Activated CD4-positive, alpha-beta T cell treated with anti-CD3 and anti-CD28 coated beads, Interleukin-2, amount 10 ng/mL, durations not matched to agents 7 days and 5 days (primary cell): ENCODE measurements at places on chromosomes 5 and 9. TPM values are rescaled to one million over a fixed set of nuclear protein-coding genes. Genes with fewer than 3 reads are reported as not detected.

Gene NRARP
- total RNA-seq: 0.32 TPM

Gene PCDHB5
- total RNA-seq: not detected

Gene PIP5K1B
- total RNA-seq: 0.73 TPM

Gene RGS7BP
- total RNA-seq: not detected

Gene C9orf153
- 0.35 TPM for total RNA-seq

Gene F2RL2
- total RNA-seq: not detected

GRCh38 chr9:127210851-127211730 is 53.5 kb upstream of the GARNL3 start:
- DNase-seq: no peak
- H3K4me1 ChIP-seq: peaks cover 3% of the 10 kb centered on the region
- H3K4me3 ChIP-seq: no peak overlapping the region
- H3K36me3 ChIP-seq: no peaks in the 10 kb centered on the region
- peaks cover 5% of the 10 kb centered on the region for H3K27me3 ChIP-seq
- no peak overlapping the region for H3K27ac ChIP-seq

DNA sequence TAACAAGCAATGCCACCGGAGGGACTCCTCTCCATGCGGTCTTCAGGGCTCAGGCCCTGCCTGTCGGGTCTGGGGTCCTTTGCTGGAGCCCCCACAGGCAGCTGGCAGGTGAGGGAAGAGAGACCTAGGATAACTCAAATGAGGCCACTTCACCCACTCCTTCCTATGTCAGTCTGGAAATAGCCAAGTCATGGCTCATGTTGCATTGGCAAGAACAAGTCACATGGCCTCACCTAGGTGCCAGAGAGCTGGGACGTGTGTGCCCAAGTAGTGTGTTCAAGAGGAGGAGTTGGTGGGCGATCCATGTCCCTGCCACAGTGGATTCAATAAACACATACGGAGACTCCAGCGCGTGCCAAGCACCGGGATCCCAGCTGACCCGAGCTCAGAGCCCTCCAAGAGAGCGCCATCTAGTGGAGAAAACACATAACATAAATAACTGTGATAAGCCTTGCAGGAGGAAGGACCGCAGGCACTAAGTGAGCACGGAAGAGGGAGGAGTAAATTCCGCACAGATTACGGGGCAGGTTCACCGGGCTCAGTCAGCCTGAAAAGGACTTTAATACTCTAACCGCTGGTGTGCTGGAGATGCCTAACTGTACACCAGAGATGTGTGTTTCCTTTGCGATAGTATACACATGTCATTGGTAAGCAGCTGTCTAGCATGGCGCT is 580.8 kb downstream of the CCDC171 start:
- H3K4me3 ChIP-seq: no peak overlapping the region
- H3K4me1 ChIP-seq: peaks cover 3% of the 10 kb centered on the region
- H3K36me3 ChIP-seq: no peaks in the 10 kb centered on the region
- DNase-seq: peak; percentile 30

DNA sequence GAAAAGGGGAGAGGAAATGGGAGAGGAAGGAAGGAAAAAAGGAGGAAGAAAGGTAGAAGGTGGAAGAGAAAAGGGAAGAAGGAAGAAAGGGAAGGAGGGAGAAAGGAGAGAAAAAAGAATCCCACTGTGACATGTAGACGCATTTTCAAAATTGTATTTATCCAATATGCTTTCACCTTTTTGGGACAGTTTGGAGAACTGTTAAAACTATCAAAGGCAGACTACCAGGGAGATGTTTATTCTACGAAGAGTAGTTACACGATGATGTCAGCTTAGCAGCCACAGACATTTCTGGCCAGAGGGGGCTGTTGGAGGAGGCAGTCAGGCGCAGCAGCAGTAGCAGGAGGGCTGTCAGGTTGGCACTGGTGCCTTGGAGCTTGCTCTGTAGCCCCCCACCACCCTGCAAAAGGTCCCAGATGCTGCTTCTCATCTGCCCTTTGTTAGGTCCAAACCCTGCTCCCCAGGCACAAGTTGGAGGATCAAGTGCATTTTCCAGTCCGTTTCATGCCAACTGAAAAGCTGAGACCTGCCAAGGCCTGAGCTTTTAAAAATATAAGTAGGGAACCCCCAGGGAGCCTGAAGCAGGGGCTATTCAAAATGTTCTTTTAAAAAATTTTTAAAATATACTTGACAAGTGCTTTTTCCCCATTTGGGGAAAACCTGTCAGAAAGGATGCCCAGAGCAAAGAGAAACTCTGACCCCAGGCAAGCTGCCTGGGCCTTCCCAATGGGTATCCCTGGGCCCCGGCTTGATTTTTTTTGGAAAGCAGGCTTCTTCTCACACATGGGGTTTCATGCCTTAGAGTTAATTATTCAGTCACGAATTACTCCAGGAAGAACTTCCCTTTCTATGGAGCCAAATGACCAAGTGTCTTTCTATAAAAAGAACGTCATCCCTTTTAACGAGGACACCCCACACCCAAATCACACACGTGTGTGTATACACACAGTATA is 203.3 kb downstream of the SLIT3 start:
- no peak overlapping the region for H3K27ac ChIP-seq
- no peak overlapping the region for H3K4me3 ChIP-seq

- H3K4me1 ChIP-seq: no peaks in the 10 kb centered on the region
- H3K4me3 ChIP-seq: no peak overlapping the region
- no peak overlapping the region for H3K27ac ChIP-seq
- H3K27me3 ChIP-seq: no peaks in the 10 kb centered on the region
- H3K36me3 ChIP-seq: no peaks in the 10 kb centered on the region
These were observed 256.2 kb downstream of the ZSWIM6 start for GRCh38 chr5:61588216-61588615.

- H3K27ac ChIP-seq: peak overlapping the region; percentile 60
- H3K27me3 ChIP-seq: no peaks in the 10 kb centered on the region
- peaks cover 24% of the 10 kb centered on the region for H3K4me1 ChIP-seq
- no peaks in the 10 kb centered on the region for H3K36me3 ChIP-seq
- no peak for DNase-seq
These were observed 5.2 kb downstream of the IL13 start for GRCh38 chr5:132662925-132663770.

GRCh38 chr5:75668977-75669689 is 48.1 kb downstream of the POC5 start:
- H3K27ac ChIP-seq: peak overlapping the region; percentile 83
- no peaks in the 10 kb centered on the region for H3K27me3 ChIP-seq

GRCh38 chr5:145483212-145483611 is 351.9 kb downstream of the PRELID2 start:
- H3K36me3 ChIP-seq: no peaks in the 10 kb centered on the region
- H3K4me3 ChIP-seq: no peak overlapping the region
- no peak for DNase-seq
- H3K27ac ChIP-seq: no peak overlapping the region
- no peaks in the 10 kb centered on the region for H3K4me1 ChIP-seq
- no peaks in the 10 kb centered on the region for H3K27me3 ChIP-seq

DNA sequence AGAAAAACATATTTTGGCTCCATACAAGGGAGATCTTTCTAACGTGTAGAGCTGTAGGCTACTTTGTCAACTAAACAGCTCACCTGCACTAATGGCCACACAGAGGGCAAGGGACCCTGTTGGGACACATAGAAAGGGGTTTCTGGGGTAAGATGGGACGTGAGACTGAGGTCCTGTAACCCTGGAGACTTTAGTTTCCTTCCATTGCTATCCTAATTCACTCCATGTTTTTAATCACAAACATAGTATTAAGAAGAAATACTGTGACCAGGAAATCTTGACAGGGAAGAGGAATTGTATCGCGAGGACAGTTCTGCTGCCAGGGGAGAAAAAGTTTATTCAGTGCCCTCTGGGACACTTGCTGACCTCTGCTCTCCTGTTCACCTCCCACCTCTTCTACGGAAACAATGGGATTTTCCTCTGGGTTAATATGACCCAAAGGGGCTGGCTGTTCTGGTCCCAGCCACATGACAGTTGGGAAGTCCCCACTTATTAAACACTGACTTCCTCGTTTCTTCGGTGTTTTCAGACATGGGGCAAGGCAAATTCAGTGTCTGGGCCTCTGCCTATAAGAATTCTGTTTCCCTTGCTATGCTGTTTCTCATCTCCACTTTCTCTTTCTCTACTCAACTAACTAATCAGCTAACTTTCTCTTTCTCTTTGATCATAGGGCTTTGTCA is 106.9 kb upstream of the SEMA6A start:
- H3K4me1 ChIP-seq: no peaks in the 10 kb centered on the region
- no peak overlapping the region for H3K27ac ChIP-seq
- DNase-seq: no peak

DNA sequence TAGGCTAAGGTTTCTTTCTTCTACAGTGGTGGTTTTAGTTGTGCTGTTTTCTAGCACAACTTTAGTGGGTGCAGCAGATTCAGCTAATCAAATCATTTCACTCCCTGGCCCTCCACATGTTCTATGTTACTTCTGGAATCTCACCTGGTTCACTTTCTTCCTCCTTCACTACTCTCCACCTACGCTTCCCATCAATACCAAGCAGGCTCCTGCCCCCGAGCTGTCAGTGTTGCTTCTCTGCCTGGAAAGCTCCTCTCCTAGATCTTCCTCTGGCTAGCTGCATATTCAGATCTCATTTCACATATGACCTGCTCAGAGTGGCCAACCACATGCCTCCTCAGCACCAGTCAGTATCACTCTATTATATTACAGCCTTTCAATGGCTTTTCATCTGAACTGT is 19.6 kb upstream of the GABRB2 start:
- H3K27ac ChIP-seq: no peak overlapping the region
- H3K27me3 ChIP-seq: no peaks in the 10 kb centered on the region
- no peaks in the 10 kb centered on the region for H3K36me3 ChIP-seq
- DNase-seq: no peak
- no peak overlapping the region for H3K4me3 ChIP-seq
- no peaks in the 10 kb centered on the region for H3K4me1 ChIP-seq
